ENCODE measurements at places on chromosomes 3 and 15.

- no peak for DNase-seq
Measured at GRCh38 chr3:58835086-58835485, 168.5 kb upstream of the FAM3D start.

DNA sequence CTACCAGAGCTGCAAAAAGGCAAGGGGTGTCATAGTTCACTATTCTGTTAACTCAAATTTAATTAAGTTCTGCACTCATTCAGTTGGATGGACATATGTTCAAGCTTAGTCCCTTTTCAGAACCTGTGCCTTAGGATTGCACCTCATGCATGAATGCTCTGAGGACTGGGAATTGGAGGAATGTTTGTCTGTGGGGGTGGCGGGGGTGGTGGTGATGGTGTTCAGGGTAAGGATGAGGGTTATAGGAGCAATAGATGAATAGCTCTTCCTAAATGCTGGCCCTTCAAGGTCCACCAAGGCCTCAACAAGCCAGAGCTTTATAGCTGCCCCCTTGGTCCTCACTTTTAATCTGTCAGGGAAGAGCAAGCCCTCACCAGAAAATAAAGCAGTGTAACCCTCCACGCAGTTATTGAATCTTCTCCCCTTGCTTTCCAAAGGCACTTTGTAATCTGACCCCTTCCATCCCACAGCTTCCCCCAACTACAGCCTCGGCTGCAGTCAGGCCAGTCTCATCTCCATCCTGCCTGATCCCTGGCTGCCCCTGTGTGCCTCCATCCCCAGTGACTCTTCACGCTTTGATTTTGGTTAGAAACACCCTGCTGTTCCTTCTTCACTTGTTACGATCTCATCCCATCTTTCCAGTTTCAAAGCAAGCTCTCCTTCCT lies 221.6 kb upstream of the LMCD1 start:
- no peak for DNase-seq

- DNase-seq = no peak
Measured at GRCh38 chr15:33138000-33138399, 56.5 kb downstream of the FMN1 start.

GRCh38 chr15:67013696-67014095 lies 51.7 kb upstream of the SMAD3 start:
- no peak for DNase-seq

GRCh38 chr3:66532160-66532587 lies 31.4 kb upstream of the LRIG1 start:
- DNase-seq = no peak
